ENCODE measurements at places on chromosomes 5 and 9.

DNA sequence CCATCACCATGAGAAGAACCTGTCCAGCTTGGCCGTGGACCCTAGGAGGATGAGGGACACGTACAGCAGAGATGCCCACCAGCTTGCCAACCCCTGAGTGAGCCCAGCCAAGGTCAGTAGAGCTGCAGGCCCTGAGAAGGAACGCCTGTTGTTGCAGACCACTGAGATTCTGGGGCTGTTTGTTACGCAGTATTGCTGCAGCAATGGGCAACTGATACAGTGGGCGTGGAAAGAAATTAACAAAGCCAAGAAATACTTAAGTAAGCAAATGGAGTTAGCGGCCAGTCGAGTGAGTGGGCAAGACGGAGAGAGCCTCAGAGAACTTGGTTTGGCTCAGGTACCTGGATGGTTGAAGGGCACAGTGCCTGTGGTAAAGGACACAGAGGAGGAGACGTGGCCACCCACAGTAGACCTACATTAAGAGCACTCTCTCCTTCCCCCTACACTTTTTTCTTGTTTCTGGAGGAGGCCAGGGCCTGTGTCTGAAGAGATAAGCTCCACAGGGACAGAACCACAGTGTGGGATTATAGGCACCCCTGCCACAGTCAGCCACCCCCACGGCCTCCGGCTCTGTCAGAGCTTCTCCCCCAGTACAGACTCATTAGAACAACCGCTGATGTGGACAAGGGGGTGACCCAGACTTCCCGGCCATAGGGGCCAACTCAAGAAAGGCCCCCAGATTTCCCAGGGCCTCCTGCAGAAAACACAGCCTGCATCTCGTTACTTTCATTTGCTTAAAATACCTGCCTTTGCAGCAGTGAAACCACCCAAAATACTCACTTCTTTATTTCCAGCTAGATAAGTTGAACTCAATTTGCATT is 40.1 kb upstream of the GRHPR start:
- DNase-seq = no peak

DNA sequence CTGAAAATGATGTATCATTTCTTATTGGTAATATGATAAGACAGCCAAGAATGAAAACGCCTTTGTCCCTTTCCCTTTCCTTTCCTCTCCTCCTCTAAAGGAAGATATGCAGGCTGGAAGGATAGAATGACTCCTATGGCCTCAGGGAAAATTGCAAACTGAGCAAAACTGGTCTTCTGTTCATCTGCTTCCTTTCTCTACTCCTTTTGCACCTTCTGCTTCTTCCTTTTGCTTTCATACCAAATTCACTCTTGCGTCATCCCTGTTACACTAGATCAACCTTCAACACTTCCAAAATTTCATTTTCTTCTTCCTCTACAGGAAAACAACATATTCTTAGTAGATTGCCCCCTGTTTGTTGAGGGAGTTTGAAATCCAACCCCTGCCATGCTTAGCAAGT is 234.1 kb downstream of the ADAMTS6 start:
- peak; percentile 31 for DNase-seq

GRCh38 chr9:105994970-105995369 is 300.6 kb downstream of the TMEM38B start:
- DNase-seq = peak; percentile 35

- DNase-seq = peak; percentile 66
Measured at GRCh38 chr9:31030741-31031202, 1353.7 kb upstream of the ACO1 start.

GRCh38 chr5:139178935-139179334 is 19.2 kb downstream of the SIL1 start:
- DNase-seq = no peak

- DNase-seq = no peak
Measured at GRCh38 chr9:98185611-98186171, 6.7 kb downstream of the CORO2A start.

- DNase-seq = no peak
Measured at GRCh38 chr5:120533581-120533980, 69.5 kb downstream of the PRR16 start.

DNA sequence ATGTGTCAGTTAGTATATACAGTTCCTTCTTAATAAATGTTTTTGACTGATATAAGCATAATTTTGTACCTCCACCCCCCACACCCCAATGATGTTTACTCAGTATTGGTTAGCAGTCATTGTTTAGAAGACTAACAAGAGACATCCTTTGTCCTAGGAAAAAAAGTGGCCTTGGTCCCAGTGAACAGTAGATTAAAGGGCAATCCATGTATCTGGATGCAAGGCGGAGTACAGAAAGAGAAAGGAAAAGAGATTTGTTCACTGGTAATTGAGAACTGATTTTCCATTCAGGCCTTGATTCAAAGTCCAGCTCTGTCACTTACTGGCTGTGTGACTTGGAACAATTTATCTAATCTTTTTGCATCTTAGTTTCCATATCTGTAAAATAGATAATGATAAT is 4.6 kb downstream of the RALGPS1 start:
- DNase-seq = no peak

- DNase-seq = no peak
Measured at GRCh38 chr5:128193665-128194390, 110.3 kb downstream of the SLC12A2 start.

DNA sequence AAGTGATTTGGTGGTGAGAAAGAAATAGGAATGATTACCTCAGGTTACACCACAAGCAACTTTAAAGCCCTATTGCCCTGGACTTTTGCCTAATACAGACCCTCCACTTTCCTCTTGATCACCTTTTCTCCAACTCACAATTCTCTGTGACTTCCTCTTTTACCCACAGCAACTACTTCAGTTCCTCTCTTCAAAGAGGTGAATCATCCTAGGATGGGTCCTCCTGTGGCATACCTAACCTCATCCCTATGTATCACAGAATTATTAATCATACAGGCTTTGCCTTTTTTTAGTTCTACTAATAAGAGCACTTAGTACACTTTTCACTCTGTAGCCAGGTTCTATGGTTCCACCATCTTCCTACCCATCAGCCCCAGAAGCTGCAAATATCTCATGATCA is 19.6 kb upstream of the INSL6 start:
- no peak for DNase-seq

DNA sequence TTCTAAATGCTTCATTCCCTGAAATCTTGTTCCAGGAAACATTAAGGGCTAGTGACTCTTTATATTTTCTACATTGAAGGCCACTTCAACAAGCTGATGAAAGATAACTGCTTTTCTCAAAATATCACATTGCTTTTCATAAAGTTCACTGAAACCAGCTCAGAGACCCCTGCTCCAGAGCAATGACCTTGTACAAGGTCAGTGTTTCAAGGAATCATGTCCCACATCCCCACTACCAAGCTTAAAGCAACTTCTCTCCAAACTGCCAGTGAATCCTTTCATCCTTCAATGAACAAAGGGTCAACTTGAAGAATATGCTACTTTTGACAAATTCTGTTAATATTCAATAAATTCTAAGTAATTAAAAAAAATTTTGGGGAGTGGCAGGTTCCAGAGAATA is 12.0 kb upstream of the SPATA24 start:
- DNase-seq = no peak

DNA sequence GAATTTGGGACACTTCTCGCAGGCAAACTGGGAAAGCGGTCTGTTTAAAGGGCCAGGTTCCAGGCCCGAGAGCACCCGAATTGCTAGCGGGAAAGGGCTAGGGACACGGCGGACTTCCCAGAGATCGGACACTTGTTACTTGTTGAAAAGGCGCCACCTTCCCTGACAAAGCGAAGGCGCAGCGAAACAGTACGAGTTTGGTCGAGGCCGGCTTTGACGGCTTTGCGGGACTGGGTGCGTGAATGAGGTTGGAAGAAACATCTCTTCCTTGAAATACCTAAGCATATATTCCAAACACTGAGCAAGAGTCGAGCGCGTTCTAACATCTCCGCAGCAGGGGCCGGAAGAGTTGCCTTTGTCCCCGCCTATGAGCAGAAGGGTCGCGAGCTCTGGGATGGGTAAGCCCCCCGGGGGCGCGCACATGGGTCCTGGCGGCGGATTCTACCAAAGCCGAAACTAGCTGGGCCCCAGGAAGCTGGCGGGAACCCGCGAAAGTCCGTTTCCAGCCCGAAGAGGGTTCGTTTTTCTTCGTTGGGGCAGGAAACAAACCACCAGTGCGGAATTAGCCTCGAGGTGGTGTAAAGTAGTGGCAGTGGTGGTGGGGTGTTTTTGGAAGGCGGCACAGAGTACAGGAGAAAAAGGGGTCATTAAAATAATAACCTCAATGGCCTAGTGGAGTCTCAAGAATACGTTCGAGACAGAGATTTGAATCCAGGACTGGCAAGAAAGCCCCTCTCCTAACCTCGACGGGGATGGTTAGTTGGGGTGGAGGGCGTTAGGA is 1.5 kb downstream of the GDNF start:
- DNase-seq = peak; percentile 36

DNA sequence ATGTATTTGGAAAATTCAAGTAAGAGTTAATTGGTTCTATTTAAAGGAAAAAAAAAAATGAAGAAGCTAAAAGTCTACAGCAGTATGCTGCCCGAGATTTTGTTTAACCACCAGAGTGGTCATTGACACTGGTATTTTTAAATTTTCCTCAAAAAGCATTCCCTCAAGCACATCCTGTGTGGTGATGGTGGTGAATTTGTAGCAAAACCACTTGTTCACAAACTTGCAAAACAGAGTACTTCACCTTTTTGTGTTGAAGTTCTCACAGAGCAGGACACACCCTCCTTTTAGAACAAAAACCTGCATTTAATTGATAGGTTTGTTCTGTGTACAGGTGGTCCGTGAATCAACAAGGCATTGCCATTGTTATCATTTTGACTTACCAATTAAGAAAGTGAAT is 374.2 kb downstream of the EFNA5 start:
- no peak for DNase-seq

DNA sequence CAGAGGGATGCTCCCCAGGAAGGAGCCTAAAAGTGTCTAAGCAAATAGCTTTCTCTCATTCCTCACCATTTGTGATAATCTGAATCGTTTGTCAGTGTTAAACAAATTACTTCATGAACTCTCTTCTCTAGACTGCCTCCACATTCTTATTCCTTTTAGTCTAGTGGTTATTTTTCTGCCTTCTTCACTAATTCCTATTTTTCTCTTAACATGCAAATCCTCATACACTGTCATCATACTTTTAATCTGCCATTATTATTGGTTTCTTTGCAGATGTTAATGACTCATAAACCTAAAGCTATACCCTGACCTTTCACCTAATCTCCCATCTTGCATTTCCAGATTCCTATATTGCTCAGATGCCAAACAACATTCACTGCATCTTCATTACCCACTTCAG is 428.9 kb downstream of the EFNA5 start:
- DNase-seq = no peak
